ENCODE measurements at places on chromosomes 5 and 9.

- DNase-seq = no peak
These were observed 13.9 kb upstream of the SGCD start for GRCh38 chr5:156312897-156313694.

DNA sequence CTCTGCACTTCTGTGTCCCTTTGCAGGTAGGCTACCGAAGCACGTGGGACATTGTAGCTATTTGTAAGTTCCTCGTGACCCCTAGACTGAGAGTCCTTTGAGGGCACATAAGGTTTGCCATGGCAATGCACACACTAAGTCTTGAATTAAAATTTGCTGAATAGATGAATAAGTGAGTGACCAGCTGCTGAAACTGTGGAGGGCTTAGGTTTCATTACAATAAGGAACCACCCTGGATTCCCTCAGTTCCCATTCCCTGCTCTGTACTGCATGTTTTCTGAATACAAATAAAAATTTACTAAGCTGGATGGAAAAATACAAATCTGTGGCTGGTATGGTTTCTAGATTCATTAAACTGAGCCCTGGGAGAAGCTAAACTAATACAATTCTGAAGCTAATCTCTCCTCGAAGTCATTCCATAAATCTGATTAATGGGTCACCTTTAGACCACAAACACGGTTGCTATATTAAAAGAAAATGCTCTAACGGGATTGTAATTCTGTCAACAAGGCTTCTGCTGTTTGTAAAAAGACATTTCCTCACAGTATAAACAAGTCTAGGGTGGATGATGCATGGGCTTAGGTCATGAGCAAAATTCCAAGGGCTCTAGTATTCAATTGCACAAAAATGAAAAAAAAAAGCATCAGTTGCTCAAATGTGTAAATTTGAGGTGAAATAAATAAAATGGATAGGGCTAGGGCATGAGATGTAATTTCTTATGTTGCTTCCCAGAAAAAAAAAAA lies 172.3 kb downstream of the ATP10B start:
- no peak for DNase-seq

GRCh38 chr5:55626790-55627189 lies 85.3 kb downstream of the SLC38A9 start:
- no peak for DNase-seq

- no peak for DNase-seq
These were observed 117.5 kb downstream of the FSTL4 start for GRCh38 chr5:133494923-133495246.

- peak; percentile 50 for DNase-seq
These were observed 113.1 kb upstream of the ACOT12 start for GRCh38 chr5:81506900-81507588.

DNA sequence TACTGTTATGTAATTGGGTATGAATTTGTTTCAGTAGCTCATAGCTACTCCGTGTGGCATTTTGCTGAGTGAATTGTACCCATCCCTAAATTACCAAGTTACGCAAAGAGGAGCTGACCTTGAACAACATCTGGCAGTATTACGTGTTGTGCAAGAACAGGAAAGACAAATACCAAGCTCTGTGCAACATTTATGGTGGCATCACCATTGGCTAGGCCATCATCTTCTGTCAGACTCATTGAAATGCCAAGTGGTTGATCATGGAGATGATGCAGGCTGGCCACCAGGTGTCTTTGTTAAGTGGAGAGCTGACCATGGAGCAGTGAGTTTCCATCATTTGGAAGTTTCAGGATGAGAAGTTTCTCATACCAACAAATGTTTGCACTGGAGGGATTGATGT lies 15.0 kb downstream of the ZSWIM6 start:
- DNase-seq = no peak

GRCh38 chr9:6506571-6506970 lies 93.6 kb downstream of the UHRF2 start:
- no peak for DNase-seq

DNA sequence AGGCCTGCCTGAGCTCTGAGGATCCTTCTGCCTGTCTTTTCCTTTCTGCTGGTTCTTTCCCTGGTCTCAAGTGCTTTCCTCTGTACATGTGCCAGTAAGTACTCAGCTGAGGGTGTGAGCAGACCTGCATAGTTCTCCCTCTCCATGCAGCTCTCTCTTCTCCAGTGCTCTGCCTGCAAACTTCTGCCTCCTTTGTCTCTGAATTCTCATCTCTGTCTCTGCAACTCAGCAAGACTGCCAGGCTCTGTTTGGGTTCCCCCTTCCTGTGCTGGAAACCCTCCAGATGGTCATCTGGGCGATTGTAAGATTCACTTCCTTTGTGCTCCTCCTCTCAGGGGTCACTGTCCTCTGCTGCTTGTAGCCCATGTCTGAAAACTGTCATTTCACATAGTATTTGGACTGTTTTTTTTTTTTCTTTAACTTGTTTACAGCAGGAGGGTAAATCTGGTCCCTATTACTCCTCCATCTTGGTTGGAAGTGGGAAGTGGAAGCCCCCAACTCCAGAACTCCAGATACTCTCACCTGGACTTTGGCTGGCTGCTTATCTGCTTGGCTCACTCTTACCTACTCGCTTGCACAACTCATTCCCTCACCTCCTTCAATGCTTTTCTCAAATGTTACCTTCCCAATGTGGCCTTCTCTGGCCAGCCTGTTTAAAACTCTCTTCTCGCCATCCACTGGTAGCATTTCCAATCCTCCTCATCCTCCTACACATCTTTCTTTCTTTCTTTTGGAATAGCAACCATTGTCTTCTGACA lies 175.3 kb upstream of the TBC1D2 start:
- DNase-seq = no peak

GRCh38 chr9:127035948-127036347 lies 86.5 kb downstream of the ANGPTL2 start:
- no peak for DNase-seq

DNA sequence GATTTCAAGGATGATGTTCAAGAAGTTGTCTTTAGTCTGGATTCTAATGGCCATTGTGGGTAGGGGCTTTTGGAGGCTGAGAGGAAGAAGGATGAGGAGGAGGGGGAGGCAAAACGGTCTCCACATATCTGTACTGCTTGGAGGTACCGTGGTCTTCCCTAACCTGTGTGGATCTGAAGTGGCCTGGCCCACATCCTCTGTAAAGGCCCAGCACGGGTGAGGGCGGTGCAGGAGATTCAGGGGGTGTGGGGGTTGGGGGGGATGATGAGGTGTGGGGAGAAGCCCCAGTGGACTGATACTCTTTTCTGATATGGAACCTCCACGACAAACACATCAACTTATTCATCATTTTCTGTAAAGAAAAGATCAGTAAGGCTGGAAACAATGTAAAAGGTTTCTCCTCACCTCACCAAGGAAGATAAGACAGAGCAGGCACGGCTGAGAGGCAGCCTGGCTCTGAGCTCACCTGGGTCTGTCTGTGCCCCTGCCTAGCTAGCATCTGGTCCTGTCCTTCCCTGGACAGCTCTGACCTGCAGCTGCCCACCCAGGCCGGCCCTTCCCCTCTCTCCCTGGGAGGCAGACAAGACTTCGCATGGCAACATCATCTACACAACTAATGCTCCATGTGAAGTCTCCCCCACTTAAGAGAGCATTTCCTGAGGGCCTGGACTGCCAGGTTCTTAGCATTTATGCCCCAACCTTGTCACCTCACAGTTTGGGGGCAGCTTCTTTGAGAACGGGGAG lies 5.6 kb upstream of the IL3 start:
- no peak for DNase-seq

- no peak for DNase-seq
These were observed 10.9 kb upstream of the GADD45G start for GRCh38 chr9:89593727-89594427.

- no peak for DNase-seq
These were observed 2.8 kb downstream of the CAMK2A start for GRCh38 chr5:150286820-150287219.

DNA sequence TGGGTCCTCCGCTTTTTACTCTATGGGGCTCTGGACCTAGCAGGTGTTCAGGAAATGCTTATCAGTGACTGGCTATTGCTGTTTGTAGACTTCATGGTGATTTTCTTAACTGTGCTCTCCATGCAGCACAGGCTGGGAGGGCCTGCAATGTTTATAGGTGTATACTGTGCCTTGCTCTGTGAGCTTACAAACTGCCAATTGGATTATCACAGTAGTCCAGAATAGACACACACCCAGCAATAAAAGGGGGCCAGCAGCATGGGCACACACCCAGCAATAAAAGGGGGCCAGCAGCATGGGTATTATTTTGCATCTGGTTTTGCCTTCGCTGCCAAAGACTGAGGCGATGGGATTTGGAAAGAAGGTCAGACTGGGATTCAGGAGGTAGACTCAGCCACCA lies 100.0 kb downstream of the CRB2 start:
- DNase-seq = no peak

DNA sequence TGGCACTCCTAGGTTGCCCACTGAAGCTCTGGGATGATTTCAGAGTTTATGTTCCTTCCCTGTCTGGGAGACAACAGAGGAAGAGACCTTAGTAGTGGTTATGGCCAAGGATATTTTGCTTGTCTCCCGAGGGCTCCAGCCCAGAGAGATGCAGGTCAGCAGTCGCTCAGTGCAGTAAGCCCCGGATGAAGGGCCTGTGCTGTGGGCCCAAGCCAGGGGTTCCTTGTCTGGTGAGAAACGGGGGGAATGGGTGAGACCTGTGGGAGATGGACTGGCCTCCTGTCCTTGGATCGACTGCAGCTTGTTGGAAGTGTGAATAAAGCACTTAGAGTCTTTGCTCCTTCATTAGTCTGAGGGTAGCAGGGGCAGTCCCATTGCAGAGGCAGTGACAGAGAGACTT lies 260.7 kb upstream of the RIOK2 start:
- no peak for DNase-seq

GRCh38 chr9:840343-840742 lies 1.2 kb upstream of the DMRT1 start:
- DNase-seq = no peak

- DNase-seq = no peak
These were observed 111.9 kb downstream of the ROR2 start for GRCh38 chr9:91837981-91838731.

GRCh38 chr9:97220894-97221477 lies 86.5 kb upstream of the CCDC180 start:
- DNase-seq = no peak

GRCh38 chr5:75584641-75585040 lies 26.6 kb upstream of the ANKDD1B start:
- DNase-seq = no peak

GRCh38 chr9:92064711-92065110 lies 50.5 kb downstream of the SPTLC1 start:
- DNase-seq = no peak

GRCh38 chr5:106380736-106381135 lies 1290.0 kb downstream of the EFNA5 start:
- peak; percentile 33 for DNase-seq

Data from brain pericyte (primary cell).